ENCODE measurements at places on chromosomes 2 and 18.

GRCh38 chr2:191041418-191042161 is 27.6 kb upstream of the STAT1 start:
- DNase-seq, result no peak

- DNase-seq, result no peak
Observed at GRCh38 chr2:14428056-14428455, 204.5 kb upstream of the LRATD1 start.

GRCh38 chr2:190722061-190722759 is 73.3 kb downstream of the NAB1 start:
- no peak for DNase-seq

DNA sequence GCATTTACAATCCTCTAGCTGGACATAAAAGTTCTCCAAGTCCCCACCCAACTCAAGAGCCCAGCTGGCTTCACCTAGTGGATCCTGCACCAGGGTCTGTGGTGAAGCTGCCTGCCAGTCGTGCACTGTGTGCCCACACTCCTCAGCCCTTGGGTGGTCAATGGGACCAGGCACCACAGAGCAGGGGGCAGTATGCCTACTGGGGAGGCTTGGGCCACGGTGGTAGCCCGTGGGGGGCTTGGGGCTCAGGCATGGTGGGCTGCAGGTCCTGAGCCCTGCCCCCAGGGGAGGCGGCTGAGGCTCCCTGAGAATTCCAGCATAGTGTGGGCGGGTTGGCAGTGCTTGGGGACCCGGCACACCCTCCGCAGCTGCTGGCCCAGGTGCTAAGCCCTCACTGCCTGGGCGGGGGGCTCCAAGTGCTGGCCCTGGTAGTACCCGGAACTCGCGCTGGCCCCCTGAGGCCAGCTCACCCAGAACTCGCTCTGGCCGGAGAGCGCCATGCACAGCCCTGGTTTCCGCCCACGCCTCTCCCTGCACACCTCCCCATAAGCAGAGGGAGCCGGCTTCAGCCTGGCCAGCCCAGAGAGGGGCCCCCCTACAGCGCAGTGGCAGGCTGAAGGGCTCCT is 1473.4 kb downstream of the SUCLG1 start:
- no peak for DNase-seq

GRCh38 chr2:144890828-144891227 is 370.9 kb upstream of the ZEB2 start:
- DNase-seq, result no peak

DNA sequence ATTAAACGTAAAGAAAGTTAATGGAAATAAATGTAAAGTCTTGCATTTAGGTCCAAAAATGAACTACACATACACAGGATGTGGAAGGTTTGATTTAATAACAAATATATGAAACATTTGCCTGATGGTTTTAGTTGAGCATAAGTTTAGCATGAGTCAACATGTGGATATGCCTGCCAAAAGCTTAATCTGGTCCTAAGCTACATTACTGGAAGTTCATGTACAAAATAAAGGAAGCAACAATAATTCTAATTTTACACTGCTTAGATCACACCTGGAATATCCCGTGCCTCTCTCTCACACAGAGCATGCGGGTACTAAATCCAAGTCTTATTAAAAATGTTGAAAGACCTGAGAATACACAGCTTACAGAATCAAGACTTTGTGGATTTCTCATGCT is 276.5 kb upstream of the NRP2 start:
- DNase-seq, result no peak

Data from cerebellar nuclear complex (tissue), 1 donor.